ENCODE measurements at places on chromosomes 1 and 21. TPM values are rescaled to one million over a fixed set of nuclear protein-coding genes. Genes with fewer than 3 reads are reported as not detected.

DNA sequence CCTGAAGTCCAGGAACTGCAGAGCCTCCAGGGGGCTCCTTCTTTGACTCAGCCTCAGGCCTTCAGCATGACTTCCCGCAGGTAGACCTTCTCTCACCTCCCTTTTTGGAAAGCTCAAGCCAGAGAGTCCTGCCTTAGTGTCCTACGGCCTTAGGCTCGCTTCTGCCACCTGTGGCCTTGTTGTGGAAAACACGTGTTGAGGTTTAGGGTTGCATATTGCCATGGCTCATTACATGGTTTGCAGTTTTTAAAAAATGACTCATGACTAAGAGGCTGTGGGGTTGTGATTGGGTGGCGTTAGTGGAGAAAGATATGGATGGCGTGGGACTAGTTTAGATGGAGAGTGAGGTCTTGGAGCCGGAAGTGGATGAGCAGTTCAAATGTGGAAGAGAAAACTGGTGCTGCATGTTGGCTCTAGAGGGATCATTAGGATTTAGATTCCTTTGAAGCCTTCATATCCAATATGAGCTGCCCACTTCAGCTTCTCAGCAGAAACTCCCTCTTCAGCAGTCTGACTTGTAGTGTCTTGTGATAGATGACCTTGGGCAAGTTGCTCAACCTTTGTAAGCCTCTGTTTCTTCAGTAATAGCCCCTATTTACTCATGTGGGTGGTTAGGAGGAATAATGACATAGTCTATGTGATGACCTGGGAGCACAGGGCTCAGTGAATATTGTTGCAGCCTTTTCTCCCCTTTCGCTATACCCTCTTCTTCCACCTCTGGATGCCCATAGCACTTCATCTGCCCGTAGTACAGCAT lies 6.5 kb upstream of the FGGY start:
- DNase-seq, result no peak

Gene B4GALT2
- total RNA-seq, result 33.7 TPM

GRCh38 chr1:85330711-85331290 lies 54.4 kb upstream of the BCL10 start:
- no peak for DNase-seq

Gene S100B
- 0.53 TPM for total RNA-seq

GRCh38 chr1:1157426-1157913 lies 16.2 kb upstream of the TTLL10 start:
- peak; percentile 53 for DNase-seq

- no peak for DNase-seq
These were observed 38.9 kb downstream of the PGM1 start for GRCh38 chr1:63632110-63632509.

Gene OPTC
- total RNA-seq, result not detected

GRCh38 chr1:107563441-107563840 lies 401.5 kb downstream of the VAV3 start:
- DNase-seq, result no peak

DNA sequence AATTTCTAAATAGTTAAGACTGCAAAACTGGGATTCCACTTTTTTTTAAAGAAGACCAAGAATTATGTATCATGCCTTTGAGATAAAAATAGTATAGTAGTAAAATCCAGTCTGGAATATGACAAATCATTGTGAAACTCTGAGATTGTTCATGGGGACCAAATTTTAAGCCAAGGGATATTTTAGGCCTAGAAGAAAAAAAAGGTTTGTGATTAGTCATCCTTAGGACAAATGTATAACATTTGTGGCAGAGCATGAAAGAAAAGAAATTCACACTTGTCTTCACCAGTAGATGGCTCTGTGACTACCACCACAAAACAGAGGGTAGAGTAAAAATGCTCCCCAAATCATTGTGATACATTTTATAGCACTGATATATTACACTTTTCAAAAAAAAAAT lies 226.1 kb downstream of the KCTD3 start:
- DNase-seq, result no peak

Gene SLC27A3
- total RNA-seq, result 3.8 TPM

GRCh38 chr1:27166929-27167328 lies 12.0 kb upstream of the SLC9A1 start:
- DNase-seq, result no peak

DNA sequence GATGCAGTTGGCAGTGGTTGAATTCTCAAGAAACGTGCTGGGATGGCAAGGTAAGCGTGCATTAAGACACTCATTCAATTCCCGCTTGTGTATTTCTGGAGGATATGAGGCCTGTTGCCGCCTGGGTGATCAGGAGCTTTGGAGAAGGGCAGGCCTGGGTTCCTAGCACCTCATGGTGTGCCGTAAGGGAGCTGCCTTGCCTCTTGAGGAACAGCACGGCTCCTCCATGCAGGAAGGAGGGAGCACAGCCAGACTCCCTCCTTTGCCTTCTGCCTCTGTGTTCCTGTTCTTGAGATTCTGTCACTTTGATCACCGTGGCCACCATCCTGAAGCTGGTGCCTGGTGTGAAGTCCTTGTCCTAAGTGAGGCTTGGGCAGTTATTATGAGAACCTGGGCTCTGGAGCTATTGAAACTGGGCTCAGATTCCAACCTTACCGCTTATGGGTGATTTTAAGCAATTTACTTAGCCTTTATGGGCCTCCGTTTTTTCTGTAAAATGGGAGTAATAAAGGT lies 18.3 kb downstream of the SLFNL1 start:
- no peak for DNase-seq

DNA sequence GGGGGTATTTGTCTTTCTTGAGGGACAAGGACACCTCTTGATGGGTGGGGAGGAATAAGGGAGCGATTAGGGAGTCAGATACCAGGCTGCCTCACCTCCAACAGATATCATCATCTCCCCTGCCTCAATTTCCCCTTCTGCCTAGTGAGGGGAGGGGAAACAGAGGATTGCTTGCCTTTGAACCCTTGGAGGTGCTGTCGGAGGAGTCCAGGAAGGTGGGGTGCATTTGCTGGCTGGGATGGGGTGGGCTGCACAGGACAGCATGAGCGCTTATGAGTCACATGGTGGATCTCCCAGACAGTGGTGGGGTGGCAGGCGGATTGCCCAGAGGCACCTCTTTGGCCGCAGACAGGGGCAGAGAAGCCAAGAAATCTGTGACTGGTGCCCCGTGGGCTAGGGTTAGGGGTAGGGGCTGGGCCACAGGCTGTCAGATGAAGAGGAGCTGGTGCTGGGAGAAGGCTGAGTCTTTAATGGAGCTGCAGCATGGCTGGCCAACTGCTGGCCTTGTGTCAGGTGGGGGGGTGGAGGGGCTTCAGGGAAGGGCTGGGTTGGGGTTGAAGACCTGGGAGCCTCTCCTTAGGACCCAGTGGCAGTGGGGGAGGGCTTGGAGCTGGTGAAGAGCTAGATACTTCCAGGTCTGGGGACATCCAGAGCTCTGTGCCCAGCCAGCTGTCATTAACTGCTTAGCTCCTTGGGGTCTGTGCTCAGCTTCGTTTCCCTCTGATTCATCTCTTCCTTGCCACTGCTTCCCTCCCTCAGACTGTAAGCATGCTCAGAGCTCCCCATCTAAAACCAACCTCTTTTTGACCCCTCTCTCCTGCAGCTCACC lies 7.0 kb upstream of the ADORA1 start:
- DNase-seq, result no peak

DNA sequence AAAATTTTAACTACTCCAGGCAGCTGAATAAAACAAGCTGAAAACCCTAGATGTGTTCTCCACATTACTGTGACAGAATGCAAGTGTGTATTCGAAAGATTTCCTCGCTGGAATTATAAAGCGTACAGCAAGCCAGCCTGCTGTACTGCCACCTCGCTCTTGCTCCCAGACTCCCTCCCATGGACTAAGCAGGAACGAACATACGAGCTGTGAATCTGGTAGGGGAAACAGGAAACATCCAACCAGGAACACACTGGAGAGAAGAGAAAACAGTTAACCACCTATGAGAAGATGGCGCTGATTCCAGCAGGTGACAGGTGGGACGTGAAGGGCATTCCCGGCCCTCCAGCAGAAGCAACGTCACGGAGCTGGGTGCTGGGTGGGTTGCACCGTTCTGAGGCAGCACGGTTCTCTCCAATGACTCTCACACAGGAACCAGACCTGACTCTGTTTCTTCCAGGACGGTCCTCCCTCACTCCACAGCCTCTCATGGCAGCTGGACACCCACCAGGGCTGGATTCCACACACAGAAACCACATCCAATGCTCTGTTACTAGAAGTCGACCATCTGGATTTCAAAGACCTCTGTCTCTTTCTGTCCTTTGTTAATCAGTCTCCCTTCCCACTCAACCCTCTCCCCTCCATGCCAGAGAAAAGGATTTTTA lies 219.2 kb downstream of the RERE start:
- DNase-seq, result no peak

GRCh38 chr1:113282008-113282892 lies 108.1 kb upstream of the MAGI3 start:
- no peak for DNase-seq

GRCh38 chr1:112603012-112603411 lies 15.9 kb downstream of the ST7L start:
- no peak for DNase-seq

GRCh38 chr1:86435327-86435726 lies 11.4 kb downstream of the CLCA2 start:
- no peak for DNase-seq

DNA sequence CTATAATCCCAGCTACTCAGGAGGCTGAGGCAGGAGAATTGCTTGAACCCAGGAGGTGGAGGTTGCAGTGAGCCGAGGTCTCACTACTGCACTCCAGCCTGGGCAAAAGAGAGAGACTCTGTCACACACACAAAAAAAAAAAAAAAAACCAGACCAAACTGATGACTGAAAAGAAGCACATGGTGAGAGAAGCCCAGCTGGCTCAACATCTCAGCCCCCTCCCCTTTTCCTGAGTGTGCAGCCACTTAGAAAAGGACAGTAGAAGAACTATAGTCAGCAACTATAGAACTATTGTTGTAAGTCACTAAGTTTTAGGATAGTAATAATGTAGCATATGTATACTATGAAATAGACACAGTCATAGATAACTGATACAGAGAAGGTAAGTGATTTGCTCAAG lies 87.2 kb upstream of the RALGPS2 start:
- no peak for DNase-seq

DNA sequence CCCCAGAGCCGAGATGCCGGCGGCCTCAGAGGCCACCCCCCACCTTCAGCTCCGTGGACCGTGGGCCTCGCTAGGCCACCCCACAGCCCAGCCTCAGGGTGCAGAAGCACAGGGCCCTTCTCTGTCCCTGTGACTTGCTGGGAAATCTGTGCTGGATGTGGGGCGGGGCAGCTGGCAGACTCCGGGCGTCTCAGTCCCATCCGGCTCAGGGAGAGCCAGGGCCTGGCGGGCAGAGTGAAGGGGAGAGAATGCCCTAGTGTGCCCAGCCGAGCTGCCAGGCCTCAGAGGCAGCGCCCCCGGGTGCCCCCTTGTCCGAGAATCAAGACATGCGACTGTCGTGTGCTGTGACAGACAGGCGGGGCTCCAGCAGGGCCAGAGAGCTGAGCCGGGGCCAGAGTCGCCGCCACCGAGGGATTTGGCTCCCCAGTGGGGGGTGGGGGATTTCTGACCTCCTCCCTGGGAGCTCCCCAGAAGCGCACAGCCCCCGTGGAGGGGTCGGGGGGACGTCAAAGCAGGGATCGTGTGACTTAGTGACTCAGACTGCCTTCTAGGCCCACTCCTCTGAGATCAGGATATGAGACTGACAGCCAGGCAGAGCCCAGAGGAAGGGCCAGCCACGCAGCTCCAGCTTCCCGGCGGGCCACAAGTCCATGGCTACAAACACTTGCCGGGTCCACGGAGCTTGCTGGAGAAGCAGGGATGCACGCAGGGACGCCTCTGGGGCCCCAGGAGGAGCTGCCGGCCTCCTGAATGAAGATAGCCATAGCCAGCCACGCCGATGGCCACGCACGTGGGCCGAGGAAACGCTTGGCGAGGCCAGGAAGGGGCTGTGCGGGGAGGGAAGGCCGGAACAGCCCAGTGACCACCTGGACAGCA lies 11.9 kb downstream of the COL6A1 start:
- DNase-seq, result no peak

DNA sequence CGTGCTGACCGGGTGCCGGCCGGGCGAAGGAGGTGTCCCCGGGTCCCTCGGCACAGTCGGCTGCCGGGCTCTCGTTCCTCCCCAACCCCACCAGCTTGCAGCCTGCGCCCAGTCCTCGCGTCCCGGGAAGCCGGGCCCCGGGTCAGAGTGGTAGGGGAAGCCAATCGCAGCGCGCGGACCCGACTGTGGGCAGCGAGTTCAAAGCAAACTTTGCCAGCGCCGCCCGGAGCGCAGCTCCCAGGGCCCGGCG lies 328 bp downstream of the MYCL start:
- DNase-seq, result no peak

- DNase-seq, result no peak
These were observed 53.4 kb upstream of the ASPM start for GRCh38 chr1:197199923-197200271.
